ENCODE measurements at places on chromosomes 3 and 15.

DNA sequence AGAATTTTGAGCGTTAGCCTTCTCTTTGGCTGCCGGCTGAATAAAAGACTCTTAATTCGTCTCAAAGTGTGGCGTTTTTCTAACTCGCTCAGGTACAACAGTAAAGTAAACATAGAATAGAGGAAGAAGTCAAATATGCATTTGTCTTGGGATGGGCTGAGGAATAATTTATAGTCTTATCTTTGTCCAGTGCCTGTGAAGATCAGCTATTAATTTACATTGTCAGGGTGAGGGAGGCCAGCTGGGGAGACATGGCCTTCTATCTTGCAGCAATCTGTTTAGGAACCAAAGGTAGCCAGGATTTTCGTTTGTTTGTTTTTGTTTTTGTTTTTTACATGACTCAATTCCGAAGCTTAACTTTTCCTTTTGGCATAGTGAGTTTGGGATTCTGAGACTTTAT lies 100.2 kb downstream of the VPS8 start:
- no peak for DNase-seq

DNA sequence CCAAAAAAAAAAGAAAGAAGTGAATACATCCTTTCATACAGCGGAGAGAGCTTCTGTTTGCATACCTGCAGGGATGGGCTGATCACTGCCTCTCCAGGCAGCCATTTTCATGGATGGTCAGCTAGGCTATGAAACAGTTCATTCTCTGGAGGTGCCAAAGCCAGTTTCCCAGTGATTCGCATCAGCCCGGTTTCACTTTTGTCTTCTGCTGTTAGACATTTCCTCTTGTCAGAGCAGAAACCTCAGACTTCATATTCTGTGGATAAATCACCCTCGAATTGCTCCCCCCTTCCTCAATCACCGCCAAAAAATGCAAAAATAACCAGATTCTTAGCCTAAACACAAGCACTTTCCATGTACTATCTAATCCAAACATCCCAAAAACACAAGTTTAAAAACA lies 225.6 kb downstream of the ADAMTS9 start:
- DNase-seq = no peak

DNA sequence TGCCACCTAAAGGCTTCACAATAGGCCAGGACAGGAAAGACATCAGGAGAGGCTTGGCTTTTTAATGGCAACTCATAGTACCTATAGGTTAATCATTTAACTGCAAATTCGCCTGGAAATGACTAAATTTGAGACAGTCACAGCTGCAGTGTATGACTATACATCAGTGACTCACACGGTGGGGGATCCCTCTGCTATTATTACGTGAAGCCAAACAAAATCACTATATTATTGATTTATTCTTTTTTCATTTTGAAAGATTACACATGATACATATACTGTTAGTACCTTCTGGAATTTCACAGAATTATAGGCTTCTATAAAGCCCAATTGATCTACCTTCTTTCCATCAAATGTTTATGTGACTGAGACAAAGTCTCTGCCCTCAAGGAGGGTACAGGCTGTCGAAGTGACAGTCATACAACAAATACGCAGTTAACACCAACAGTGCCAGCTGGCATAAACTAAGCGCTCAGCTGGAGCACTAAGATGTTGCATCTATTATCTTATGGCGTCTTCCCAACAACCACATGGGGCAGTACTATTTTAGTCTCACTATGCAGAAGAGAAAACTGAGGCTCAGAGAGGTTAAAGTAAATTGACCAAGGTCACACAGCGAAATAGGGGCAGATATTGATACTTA lies 82.0 kb upstream of the LMOD3 start:
- DNase-seq = peak; percentile 92

DNA sequence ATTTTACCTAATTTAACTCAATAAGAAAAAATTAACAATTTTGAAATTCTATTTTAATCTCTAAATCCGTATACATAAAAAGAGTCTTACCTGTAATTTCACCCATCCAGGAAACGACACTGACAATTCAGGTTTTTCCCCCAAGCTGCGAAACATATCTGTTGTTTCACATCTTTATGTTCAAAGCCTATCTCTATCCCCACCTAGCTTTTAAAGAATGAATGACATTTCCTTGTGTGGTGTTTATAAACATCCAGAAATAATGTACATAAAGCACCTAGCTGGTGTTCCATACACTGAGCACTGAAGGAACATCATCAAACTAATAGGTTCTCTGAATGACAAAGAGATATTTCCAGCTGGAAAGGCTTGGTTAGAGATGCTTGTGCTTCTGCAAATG lies 867.8 kb downstream of the SQOR start:
- no peak for DNase-seq

GRCh38 chr3:122956693-122957455 lies 70.7 kb downstream of the SEMA5B start:
- no peak for DNase-seq

GRCh38 chr3:196115678-196116083 lies 33.8 kb upstream of the TFRC start:
- no peak for DNase-seq

GRCh38 chr3:156059950-156060501 lies 60.4 kb upstream of the KCNAB1 start:
- no peak for DNase-seq

- DNase-seq = no peak
Observed at GRCh38 chr3:66153481-66154443, 67.0 kb upstream of the SLC25A26 start.

GRCh38 chr15:28114721-28115622 lies 15.9 kb upstream of the OCA2 start:
- DNase-seq = no peak

- DNase-seq = no peak
Observed at GRCh38 chr3:77354958-77355357, 315.1 kb downstream of the ROBO2 start.

DNA sequence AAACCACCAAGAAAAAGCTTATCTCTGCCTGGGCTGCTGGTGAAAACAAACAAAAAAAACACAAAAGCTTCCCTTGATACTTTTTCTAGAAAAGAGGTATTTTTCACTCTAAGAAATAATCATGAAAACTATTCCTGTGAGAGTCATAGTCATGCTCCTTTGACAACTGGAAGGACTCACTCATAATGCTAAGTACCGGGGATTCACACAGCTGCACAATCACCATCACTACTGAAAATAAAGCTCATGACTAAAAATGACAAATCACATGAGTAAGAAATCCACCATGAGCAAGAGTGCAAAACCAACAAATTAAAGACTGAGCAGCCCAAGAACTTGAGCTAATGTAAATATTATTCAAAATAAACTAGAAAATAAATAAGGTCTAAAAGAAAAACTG lies 10.6 kb upstream of the POU1F1 start:
- peak; percentile 26 for DNase-seq

GRCh38 chr3:44893097-44893496 lies 18.7 kb downstream of the TGM4 start:
- DNase-seq = no peak

DNA sequence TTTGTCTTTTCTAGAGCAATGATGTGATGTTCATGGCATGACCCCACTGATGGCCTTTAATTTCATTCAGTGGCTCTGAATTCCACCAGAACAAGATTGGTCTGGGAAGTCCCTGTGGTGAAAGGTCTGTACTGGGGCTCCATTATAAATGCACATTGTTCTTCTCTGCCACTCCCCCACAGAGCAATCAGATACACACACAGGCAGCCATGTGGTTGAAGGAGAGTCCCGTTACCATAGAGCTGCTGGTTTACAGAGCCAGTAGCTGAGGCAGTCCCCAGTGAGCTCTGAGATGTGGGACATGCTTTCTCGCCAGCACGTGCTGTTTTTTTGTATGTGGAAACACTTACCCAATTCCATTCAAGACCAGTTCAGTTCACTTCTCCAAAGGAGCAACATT lies 172.7 kb upstream of the TRIM42 start:
- no peak for DNase-seq

DNA sequence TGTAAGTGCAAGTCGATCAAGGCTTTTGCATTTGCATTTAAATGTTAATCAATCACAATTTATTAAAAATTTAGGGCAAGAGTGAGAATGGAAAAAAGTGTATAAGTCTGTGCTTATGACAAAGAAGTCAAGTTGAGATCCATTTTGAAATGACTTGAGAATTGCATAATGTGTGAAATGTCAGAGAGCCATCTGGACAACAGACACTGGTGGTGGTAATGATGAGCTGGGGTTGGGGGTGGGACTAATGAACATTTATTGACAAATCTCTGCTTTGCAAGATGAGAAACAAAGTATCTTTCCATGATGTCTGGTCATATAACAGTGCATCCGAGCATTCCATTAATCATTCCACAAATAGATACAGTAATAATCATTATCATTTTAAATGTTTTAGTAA lies 89.4 kb upstream of the ZBTB20 start:
- no peak for DNase-seq

DNA sequence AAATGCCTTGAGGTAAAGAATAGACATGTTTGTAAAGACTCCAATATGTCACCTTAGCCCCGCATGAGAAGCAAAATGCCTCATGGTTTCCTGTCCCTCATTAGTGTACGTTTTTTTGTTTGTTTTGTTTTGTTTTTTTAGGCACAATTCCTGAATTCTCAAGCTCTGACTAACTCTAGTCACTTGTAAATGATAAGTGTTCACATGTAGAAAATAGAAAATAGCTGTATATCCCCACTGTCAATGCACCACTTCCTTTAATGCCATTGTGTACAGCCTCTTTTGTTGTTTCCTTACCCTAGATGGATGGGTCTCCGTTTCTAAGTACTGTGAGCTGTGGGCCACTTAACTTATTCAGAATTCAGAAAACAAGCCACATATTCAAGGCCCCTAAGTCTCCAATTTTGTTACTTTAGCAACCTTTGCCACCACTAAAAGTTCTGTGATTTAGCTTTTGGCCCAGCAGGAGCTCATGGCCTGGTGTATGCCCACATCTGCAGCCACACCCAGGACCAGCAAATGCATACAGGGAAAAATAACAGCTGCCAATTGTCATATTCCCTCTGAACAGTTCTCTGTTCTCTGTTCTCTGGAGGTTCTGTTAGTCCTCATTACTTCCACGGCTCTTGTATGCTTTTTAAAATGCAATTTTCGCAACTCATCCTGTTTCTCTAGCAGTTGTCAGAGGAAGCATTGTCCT lies 655.5 kb downstream of the GBE1 start:
- DNase-seq = no peak

DNA sequence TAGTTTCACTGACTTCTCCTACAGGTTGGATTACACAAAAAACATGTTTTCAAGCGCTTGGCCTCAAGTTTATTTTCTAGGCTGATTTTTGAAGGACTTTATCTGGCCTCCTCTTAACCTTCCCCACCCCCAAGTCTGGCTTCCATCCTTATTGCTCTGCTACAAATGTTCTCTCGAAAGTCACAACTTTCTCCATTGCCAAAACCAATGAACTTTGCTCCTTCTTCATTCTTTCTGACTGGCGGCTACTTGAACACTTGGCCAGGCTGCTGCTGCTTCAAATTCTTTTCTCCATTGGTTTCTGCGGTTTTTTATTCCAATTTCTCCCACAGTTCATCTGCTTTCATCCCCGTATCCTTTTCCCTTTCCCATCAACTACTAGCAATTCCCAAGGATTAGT lies 106.6 kb downstream of the TOP2B start:
- DNase-seq = no peak

- no peak for DNase-seq
Observed at GRCh38 chr15:101537483-101538080, 48.1 kb upstream of the PCSK6 start.

- no peak for DNase-seq
Observed at GRCh38 chr3:60144071-60144470, 1094.2 kb upstream of the CFAP20DC start.

- no peak for DNase-seq
Observed at GRCh38 chr15:68348081-68348480, 70.5 kb downstream of the FEM1B start.

DNA sequence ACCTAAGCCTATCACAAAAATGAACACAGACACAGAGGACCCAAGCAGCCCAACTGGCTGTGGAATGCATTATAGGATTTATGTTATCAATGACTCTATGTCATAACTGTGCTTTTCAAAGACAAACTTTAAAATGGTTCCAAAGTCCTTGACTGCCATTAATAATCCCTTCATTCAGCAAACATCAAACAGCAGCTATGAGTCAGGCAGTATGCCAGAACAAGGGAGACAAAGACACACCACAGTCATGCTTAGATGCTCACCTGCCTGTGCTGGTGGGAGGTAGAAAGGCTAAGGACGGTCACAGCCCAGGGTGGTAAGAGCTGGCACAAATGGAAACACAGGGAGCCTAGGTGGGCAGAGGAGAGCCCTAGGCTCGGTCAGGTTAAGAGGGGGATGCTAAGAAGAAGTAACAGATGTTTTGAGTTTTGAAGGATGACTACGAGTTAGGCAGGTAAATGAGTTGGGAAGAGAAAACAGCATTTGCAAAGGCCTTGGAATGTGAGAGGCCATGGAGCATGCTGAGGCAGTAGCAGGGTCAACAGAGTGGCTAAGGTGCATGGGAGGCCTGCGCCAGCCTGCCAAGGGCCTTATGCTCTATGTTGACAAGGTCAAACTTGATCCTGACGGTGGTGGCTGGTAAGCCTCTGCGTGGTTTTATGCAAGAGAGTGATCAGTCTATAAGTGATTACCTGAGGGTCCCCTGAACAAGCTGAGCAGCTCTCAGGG lies 23.0 kb downstream of the NMNAT3 start:
- no peak for DNase-seq

- DNase-seq = peak; percentile 33
Observed at GRCh38 chr3:46955801-46956259, 20.7 kb downstream of the CCDC12 start.

DNA sequence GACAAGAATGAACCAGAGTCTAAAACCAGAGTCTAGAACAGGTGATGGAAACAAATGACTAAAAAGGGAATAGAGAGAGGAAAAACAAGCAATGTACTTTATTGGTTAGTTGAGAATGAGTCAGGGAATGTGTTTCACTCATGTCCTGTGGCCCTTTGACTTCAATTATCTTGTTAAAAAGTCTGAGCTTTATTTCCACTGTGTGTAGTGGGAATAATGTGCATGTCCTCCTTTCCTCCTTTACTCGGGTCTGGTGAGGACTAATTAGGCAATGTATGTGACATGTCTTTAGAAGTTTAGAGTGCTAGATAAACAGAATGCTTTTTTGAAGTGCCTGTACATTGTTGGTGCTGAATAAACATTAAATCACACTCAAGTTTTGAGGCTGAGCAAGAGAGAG lies 21.3 kb downstream of the LSAMP start:
- no peak for DNase-seq

- DNase-seq = peak; percentile 22
Observed at GRCh38 chr3:46129588-46130272, 78.4 kb downstream of the CCR1 start.

All from activated CD4-positive, alpha-beta T cell treated with anti-CD3 and anti-CD28 coated beads, Interleukin-2, amount 50 U/mL, for 16 hours (primary cell).